Pericardium fibroblast (primary cell): ENCODE measurements at places on chromosomes 7 and 10. TPM values are rescaled to one million over a fixed set of nuclear protein-coding genes. Genes with fewer than 3 reads are reported as not detected.

The OR2A5 gene
- total RNA-seq, result not detected in 2 replicates

The TMEM236 gene
- under 0.01 TPM in 1 of 2 replicates, not detected in the other for total RNA-seq

The OR6B1 gene
- total RNA-seq, result not detected in 2 replicates

The SCART1 gene
- 0.93 and 2.1 TPM in 2 replicates for total RNA-seq

The CDHR3 gene
- total RNA-seq, result 2.0 and 3.9 TPM in 2 replicates

The MLXIPL gene
- 0.34 TPM in 1 of 2 replicates, not detected in the other for total RNA-seq

The HERPUD2 gene
- total RNA-seq, result 23.9 and 38.0 TPM in 2 replicates

The CDK14 gene
- total RNA-seq, result 20.2 and 26.5 TPM in 2 replicates

The PNLIPRP3 gene
- total RNA-seq, result not detected in 2 replicates

The CPEB3 gene
- total RNA-seq, result 0.68 and 0.82 TPM in 2 replicates

The SP8 gene
- not detected in 2 replicates for total RNA-seq
